ENCODE measurements at places on chromosomes 2 and 18.

- DNase-seq: no peak
These were observed 24.3 kb downstream of the TPO start for GRCh38 chr2:1437537-1437936.

- peak; percentile 98 for DNase-seq
These were observed 69.9 kb downstream of the KCNH7 start for GRCh38 chr2:162768656-162769055.

- DNase-seq: no peak
These were observed 143.9 kb upstream of the FN1 start for GRCh38 chr2:215579809-215580208.

GRCh38 chr18:39938676-39939608 is 2016.1 kb upstream of the PIK3C3 start:
- no peak for DNase-seq

DNA sequence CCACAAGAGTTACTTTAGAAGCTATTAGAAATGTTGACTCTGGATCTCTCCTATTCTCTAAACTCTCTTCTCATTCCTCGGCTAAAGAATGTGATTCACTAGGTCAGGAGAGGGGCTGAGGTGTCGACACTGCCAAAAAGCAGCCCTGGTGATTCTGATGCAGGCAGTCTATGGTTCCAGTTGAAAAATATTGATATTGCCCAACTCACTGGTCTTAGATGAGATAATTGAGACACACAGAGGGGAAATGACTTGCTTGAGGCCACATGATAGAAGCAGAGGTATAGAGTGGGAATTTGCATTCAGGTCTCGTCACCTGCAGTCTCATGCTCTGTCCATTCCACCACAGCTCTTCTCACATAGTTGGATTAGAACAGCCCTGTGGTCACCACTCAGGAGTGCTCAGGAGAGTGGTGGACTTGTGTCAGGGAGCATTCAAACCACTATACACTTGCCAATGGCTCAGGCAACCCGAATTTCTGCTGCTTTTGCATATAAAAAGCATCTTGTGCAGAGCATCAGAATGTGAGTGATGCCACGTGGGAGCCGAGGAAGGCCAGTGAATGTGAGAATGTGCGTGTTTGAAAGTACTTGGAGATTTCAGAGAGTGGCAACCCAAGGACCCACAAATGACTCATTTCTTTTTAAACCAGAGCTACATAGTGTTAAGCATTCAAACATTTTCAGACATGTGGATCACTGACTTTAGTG is 65.1 kb upstream of the CTLA4 start:
- no peak for DNase-seq

DNA sequence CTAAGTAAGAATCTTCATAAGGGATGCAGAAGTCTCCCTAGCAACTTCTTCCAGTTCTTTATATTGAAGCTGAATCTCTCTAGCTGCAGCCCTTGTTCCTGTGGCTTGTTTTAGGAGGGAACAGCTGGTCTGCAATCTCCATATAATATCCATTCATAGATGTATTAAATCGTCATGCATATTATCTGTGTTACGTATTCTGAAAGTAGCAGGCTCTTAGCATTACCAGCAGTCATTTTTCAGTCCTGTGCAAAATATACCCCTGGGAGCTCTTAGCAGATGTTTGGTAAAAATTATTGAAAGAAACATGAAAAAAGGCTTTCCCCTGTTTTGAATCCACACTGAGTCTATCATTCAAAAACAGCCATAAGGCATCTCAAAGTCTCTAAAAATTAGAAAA is 385.3 kb downstream of the IRS1 start:
- no peak for DNase-seq

DNA sequence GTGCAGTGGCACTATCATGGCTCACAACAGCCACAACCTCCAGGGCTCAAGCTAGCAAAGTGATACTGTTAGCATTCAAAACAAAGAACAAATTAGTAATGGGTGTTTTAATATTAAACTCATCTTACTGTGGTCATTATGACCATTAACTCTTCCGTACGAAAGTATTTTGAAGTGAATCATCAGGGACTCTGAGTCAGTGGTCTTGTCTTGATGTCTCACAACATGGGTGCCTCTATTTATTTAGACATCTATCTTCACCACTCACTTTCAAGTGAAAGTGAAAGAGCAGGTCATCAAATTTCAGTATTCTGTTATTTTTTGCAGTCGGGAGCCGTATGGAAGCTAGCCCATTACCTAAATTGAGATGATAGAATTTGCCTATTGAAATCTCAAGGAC is 1118.2 kb downstream of the DPP10 start:
- no peak for DNase-seq

DNA sequence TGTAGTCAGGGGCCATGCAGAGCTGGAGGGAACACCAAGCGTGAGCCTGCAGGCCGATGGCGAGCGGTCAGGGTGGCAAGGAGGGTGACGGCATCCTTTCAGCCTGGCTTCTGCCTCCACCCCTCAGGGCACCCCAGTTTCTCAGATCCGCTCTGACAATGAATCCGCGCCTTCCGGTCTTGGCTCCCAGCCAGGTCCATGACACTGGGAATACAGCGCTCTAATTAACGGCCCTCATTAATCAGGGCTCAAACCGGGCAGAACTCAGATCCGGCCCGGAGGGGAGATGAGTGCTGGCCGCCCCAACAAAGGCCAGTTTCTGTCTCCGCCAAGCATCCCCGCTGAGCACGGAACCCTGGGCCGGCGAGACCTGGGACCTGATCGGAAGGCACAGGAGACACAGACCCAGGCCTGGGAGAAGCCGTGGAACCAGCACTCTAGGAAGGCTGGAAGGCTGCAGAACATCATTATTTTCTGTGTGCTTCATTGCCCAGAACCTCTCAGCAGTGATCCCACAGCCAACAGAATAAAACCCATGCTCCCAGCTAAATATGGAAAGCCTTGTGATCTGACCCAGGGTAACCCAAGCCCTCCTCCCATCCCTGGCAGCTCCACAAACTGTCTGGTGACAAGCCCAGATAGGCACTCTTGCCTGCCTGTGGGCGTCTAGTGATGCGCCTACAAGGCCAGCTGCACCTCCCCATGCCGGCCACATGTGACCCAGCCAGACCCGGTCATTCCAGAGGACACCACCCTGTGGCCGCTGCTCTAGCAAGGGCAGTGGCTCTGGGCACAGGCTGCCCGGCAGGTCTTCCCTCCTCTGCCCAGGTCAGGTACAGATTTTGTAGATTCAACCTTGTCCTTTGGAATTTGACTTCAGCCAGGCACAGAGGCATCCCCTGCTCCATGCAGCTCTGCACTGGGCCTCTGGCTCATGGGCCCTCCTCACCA is 438.7 kb upstream of the MYT1L start:
- no peak for DNase-seq

DNA sequence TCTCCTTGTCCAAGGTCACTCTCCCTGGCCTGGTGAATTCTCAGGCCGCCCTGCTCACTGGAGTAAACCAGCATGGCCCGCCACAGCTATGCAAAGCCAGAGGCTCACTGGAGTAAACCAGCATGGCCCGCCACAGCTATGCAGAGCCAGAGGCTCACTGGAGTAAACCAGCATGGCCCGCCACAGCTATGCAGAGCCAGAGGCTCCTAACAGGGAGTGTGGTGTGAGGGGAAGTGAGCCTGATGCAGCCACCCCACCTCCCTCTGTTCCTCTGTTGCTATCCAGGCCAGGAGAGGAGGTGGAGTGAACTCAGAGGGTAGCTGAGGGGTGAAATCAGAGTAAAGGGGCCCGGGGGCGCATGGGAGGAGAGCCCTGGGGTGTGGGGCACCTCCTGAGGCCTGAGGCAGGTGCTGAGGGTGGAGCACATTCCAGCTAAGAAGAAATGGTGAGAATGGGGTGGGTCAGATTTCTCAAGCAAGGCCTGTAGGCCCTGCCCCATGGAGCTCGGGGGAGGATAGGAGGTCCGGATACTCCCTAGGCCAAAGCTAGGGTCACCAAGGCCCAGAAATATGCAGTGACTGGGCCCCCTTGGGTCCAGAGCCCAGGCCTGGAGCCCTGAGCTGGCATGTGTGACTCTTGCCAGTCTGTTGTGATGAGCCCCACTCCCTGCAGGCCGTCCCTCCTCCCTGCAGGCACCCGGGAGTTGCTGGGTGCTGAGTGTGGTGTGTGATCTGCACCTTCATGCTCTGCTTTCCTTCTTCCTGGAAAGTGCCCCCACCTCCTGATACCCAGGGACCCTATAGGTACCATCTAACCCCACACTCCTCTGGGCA is 1.5 kb downstream of the ATP6V1B1 start:
- no peak for DNase-seq

DNA sequence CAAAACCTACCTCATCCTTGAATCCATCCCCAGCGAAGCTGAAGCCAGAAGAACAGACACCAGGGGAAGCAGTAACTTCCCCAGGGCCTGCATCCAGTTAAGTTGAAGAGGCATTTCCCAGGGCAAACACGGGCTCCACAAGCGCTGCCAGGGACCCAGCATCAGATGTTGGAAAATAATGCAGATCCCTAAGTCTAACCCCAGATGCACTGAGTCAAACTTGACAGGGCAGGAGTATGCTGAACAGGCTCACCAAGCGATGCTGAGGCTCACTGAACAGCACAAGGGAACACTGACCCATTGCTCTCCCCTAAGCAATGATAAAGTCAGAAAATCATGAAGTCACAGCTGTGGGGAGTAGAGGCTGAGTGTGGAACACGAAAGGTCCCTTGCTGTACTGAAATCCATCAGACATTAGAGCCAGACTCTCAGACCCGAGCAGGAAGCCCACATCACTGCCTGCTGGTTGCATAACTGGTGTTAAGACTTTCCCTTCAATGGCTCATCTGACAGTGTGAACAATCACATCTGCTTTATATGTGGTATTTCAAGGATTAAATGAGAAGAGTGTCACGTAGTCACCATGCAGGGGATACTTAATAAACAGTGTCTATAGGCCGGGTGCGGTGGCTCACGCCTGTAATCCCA is 36.2 kb downstream of the TNS1 start:
- DNase-seq: no peak

GRCh38 chr2:9736021-9736420 is 105.2 kb upstream of the YWHAQ start:
- DNase-seq: no peak

DNA sequence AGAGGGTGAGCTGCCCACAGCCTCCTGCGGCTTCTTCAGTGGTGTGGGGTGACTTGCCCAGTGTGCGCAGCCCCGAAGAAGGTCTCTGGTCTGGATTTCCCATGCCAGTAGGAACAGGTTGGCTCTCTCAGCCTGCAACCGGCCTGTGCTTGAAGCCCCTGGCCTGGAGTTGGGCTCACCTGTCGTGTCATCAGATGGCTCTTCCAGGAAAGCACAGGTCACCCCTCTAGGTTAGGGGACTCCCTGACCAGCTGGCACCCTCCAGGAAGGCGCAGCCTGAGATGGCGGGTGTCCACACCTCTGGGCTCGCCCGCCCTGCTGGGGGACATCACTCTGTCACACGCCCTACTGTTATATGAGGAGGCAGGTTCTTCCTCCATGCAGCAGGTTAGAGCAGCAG is 179.8 kb downstream of the SEPTIN10 start:
- no peak for DNase-seq

DNA sequence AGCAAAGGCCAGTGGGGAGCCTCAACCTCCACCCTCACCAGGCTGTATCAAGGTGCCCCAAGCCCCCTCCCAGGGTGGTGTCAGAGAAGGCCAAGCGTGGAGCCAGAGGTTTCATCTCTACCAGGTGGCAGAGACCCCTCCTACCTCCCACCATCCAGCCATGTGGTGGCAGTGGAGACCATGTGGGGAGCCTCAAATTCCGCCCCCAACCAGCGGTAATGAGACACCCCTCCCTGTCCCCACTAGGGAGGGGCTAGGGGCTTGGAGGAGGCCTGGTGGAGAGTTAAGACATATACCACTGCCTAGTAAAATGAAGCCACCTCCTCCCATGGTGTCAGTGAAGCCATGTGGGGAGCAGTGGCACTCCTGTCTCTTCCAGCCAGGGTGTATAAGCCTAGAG is 24.4 kb upstream of the YPEL5 start:
- no peak for DNase-seq

GRCh38 chr2:26300234-26300925 is 45.6 kb upstream of the SELENOI start:
- no peak for DNase-seq

DNA sequence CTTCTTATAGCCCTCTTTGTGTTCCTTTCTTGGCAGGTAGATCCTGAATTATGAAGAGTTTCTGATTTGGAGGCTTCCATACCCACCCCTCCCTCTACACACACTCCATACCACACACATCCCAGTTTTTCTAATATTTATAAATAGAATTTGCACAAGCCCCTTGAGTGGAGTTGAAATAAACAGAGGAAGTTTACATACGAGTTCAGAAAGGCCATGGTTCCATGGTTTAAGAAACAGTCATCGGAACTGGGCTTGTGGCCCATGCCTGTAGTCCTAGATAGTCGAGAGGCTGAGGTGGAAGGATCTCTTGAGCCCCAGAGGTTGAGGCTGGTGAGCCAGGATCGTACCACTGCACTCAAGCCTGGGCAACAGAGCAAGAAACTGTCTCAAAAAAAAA is 62.7 kb upstream of the TANC1 start:
- DNase-seq: no peak

- no peak for DNase-seq
These were observed 42.1 kb downstream of the RNF152 start for GRCh38 chr18:61850756-61851155.

GRCh38 chr2:205681401-205682238 is 681 bp upstream of the NRP2 start:
- no peak for DNase-seq

- DNase-seq: peak; percentile 66
These were observed 787.6 kb upstream of the SALL3 start for GRCh38 chr18:78192054-78192453.

GRCh38 chr2:148999451-148999921 is 39.0 kb upstream of the LYPD6B start:
- no peak for DNase-seq

- DNase-seq: no peak
These were observed 6.2 kb downstream of the CPS1 start for GRCh38 chr2:210562502-210563080.

GRCh38 chr18:3604498-3605408 is 154.8 kb downstream of the TGIF1 start:
- DNase-seq: no peak

DNA sequence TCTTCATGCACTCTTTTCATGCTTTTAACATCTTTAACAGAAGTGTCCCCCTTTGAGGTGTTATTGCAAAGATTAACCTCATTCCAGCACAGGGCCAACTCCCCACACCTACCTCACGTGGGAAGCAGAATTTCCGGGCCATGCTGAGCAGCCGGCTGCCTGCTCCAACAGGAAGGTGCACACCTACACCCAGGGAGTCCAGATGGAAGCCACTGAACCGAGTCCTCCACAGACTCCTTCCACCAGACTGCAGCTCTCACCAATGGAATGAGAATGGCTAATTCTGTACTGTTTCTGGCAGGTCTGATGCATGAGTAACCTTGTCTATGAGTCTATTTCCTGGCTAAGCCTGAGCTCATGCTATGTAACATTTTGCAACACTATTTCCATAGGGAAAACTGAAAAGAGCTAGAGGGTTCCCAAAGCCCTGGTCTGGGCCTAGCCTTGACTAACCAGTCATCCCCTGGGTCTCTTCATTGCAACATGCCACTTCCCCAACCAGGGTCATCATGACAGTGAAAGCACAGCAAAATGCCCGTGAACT is 11.0 kb downstream of the ERFE start:
- no peak for DNase-seq

DNA sequence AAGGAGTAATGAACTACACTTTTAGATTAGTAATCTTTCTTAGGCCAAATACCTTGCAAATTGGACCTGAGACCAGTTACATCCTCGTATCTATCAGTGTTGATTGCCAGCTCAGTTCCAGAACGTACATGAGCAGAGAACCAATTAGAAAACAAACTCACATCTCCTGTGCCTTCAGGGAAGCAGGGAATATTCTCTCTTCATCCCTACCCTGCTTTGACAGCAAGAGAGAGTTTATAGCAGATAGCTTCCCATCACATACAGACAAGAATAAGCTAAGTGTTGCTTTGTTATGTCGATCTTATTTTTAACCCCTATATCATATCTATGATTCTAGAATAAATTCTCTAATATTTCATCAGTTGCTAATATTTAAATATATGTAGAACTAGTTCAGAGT is 181.8 kb downstream of the DSC3 start:
- DNase-seq: no peak
